Panc1 (cell line): ENCODE measurements at places on chromosomes 7 and 10.

DNA sequence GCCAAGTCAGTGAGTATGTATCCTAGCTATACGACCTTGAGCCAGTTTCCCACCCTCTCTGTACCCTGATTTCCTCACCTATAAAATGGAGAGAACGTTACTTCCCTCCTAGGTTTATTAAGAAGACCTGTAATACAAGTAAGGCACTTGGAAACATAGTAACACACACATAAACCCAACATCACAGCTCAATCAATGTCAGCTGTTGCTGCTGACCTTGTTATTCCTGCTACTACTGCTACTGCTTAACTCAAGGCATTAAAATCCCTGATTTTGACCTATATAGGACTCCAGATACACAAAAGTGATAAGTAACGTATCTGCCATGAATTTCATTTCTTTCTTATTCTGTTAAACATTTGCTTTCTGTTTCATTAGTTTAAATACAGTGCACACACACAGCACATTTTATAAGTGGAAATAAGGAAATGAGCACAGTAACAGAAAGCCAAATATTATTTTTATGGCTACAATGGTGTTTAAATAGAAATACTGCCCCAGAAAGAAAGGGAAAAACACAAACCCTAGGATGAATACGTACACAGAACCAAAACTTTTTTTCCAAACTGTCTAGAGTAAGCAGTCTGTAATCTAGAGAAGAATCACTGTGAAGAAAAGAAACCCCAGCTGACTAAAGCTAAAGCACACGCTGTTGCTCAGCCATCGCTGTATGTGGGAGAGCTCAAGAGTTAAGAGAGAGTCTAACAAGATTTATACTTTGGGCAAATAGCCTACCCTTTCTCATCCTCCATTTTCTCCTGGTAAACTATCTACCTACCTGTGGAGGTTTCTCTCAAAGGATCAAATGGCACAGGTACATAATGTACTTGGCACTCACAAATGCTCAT lies 19.0 kb downstream of the NAPEPLD start:
- no peak for DNase-seq

DNA sequence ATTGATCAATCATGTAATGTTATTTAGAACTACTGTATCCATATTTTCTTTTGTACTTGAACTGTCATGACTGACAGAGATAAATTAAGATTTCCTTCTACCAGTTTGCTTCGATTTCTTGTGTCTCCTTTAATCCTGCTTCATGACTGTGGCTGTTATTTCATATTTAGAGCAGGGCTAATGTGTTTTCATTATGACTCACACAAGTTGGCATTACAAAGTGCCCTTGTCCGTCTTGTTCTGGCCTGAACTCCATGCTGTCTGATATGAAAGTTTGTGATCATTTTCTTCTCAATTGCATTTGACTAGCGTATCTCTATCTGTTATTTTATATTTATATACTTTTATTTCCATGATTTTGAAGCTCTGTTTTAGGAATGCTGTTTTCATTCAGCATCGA lies 344.1 kb upstream of the PRKCQ start:
- no peak for DNase-seq

DNA sequence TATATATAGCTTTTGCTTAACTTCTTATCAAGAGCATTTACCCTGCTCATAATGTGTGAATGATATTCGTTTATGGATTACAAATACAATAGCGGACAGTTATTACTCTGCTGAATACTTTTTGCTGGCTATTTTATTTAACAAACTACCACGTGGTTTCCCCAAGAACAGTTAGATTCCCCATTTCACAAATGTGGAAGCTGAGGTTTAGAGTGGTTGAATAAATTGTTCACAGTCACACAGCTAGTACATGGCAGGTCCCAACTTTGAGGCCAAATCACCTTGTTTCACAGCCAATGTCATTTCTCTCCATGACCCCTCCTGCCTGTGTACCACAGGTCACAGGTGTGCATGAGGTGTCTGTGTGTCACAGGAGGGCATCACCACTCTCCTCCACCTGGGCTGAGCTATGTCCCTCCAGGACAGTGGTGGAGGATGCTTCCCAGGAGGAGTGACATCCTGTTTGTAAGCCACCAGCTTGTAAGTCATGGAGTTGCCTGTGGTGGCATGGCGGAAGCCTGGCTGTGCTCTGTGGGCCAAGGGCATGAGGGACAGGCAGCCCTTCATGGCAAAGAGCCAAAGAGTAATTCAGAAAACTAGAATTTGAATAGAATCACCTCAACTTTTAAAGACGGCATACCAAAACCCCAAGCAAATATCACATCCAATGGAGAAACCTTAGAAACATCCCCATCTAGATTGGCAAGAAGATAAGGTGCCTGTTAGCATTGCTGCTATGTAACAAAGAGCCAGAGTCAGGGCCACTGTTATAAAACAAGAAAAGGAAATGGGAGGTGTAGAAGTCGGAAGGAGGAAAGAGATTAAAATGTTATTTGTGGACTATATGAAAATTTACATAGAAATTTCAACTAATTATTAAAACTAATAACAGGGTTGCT lies 51.9 kb downstream of the AOC1 start:
- DNase-seq = no peak

DNA sequence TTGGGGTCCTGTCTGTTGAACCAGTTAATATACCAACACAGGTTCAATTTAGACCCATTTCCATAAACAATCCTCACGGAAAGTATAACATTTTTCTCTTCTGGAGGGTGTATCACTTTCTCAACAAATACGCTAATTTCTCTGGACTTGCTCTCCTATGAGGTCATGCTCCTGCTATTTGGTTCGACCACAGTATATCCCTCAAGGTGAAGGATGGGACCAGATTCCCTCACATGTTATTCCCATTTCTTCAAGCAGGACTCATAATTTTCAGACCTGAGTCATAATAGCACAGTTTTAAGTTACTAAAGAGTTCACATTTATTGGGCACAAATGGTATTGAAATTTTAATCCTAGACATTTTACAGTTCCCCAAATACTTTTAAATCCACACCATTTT lies 57.2 kb downstream of the ADAM12 start:
- DNase-seq = no peak

DNA sequence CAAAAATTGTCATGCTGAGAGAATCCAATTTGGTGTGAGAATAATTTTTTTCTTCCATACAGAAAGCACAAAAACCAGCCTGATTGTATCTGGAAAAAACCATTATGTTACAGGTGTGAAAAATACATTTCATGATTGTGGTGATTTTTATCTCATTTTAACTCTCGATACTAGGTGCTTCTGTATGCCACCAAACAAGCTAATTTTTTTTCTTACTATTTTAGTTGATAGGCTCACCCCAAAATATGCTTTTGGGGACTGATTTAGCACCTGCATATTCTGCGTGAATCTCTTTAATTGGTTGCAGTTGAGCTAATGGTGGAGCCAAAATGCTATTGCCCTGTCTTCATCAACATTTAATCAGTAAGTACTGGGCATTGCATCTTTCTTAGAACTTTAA lies 1.9 kb downstream of the DMTF1 start:
- no peak for DNase-seq

DNA sequence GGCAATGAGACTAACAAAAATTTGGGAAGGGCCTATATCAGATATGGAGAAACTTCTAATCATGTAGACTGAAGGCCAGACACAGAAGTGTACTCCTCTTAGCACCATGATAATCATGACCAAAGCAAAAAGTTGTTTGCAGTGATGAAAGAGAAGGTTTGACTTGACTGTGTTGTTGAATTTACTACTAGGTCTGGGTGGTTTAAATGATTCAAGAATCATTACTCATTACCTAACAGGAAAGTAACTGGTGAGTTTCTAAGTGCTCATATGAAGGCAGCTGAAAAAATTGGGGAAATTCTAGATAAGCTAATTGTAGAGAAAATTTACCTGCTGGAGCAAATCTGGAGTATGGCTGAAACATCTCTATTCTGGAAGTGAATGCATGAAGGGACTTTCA lies 451.5 kb upstream of the SORCS1 start:
- DNase-seq = no peak

DNA sequence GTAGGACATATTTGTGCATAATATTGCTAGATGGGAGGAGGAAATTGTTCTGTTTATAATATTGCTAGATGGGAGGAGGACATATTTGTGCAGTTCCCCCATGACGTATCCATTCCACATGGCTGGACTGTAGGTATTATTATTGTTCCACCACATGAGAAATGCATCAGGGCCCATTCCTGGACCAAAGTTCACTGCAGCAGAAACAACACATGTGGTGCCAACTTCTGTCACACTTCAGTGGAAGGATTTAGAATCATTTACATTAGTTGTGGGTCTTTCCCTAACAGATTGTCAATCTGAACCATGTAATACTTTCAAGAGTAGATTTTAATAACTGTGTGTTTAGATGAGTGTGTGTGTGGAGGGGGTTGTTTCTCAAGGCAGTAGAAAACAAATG lies 32.7 kb upstream of the MACC1 start:
- no peak for DNase-seq

DNA sequence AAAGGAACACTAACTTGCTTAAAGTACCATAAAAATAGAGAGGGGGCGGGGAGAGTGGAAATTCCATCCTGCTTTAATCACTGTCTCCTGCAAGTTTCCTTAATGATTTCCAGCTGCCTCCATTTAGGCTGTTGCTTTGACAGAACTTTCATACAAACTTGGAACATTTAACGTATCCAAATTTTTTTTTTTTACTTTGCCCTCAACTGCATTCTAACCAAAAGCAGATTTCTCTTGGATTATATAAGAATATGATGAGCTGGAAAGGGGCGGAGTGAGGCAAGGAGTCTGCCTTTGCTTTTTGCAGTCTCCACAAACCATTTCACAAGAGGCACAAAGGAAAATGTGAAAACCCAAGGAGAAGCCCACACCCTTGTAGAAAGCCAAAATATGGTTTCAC lies 46.6 kb upstream of the COL1A2 start:
- DNase-seq = no peak

GRCh38 chr7:40570223-40570622 lies 435.4 kb downstream of the SUGCT start:
- no peak for DNase-seq

GRCh38 chr7:16271990-16272665 lies 149.2 kb downstream of the CRPPA start:
- DNase-seq = no peak
